ENCODE measurements at places on chromosomes 5 and 9. TPM values are rescaled to one million over a fixed set of nuclear protein-coding genes. Genes with fewer than 3 reads are reported as not detected.

S1PR3 gene
- total RNA-seq: not detected

CENPH gene
- 37.0 TPM for total RNA-seq

PTPRD gene
- 0.32 TPM for total RNA-seq

SLC4A9 gene
- total RNA-seq: not detected

FOXD4L6 gene
- total RNA-seq: 0.30 TPM

- DNase-seq: no peak
These were observed 70.3 kb downstream of the APTX start for GRCh38 chr9:32931129-32931528.

GRCh38 chr5:33032271-33033070 is 321.4 kb downstream of the NPR3 start:
- no peak for DNase-seq

GRCh38 chr5:22846693-22847092 is 6.5 kb downstream of the CDH12 start:
- DNase-seq: no peak

- peak; percentile 77 for DNase-seq
These were observed 81.2 kb downstream of the ARL15 start for GRCh38 chr5:54229041-54229780.

DNA sequence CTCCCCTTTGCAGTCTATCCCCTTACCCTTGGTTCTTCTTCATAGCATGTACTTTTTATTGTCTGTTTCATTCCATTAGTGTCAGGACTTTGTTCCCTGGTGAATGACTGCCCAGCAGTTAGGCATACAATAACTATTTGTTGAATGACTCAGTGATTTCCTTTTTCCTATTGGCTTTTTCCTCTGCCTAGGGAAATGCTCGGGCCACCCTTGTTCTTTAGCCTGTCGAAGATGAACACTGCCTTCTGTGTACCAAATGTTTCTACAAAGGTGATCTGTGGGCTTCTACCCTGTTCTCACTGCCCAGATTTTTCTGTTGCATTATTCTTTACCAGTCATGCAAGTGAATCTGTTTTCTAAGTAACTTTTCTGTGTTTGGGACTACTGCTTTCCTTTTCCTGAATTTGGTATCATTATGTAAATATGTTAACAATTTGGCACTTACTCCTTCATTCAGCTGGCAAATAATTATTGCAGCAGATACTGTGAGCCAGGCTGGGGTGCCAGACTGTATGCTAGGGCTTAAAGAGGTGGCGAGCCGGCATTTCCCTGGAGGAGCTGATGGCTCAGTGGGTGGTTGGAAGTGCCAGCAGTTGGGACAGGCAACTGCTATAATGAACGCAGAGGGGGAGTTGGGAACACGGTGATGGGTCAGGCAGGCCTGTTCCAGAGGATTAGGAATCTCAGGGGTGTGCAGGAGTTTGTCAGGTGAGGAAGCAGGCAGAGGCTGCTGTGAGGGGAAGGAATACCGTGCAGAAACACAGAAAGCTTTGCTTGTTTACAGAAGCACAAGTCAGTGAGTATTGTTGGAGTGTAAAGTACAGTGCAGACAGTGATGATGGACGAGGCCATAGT is 30.6 kb downstream of the KDM4C start:
- no peak for DNase-seq

DNA sequence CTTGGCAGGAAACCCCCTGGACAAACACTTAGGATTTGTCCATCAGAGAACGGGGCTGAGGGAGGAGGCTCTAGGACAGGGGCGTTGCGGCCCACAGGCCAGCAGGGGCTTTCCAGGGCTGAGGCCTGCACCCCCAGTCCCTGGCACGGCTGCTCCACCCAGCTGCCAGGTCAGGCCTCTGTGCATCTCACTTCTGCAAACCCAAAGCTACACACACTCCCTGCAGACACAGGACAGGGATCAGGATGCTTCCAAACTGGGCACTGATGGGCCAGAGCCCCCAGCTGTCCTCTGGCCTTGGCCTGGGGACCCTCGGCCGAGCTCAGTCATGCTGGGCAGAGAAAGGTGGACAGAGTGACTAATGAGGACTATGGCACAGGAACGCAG is 106.2 kb upstream of the SARDH start:
- no peak for DNase-seq

GRCh38 chr5:160463227-160463626 is 41.6 kb downstream of the PTTG1 start:
- DNase-seq: no peak

GRCh38 chr5:10551782-10552138 is 12.1 kb upstream of the ANKRD33B start:
- no peak for DNase-seq

DNA sequence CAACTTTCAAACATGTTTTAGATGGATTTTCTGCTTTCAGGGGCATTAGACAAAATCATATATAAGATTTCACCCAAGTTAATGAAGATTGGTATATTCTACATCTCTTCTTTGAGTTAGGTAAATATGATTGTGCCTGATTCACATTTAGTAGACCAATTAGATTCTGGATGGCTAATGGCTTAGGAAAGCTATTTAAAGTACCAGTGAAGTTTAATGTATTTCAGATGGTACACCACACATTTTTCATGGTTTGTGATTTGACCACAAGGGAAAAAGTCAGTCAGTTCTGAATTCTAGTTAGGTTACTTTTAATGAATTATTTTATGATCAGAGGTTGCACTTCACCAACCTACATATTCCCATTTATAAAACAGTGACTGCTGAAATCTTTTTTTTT is 409.7 kb downstream of the ADGRV1 start:
- DNase-seq: no peak
